ENCODE measurements at places on chromosomes 1 and 21.

GRCh38 chr1:70583522-70583921 is 172.5 kb downstream of the CTH start:
- no peak overlapping the region for H3K4me3 ChIP-seq
- H3K27ac ChIP-seq, result no peak overlapping the region
- H3K4me1 ChIP-seq, result no peaks in the 10 kb centered on the region
- H3K36me3 ChIP-seq, result no peaks in the 10 kb centered on the region
- H3K27me3 ChIP-seq, result no peaks in the 10 kb centered on the region
- no peak for DNase-seq

DNA sequence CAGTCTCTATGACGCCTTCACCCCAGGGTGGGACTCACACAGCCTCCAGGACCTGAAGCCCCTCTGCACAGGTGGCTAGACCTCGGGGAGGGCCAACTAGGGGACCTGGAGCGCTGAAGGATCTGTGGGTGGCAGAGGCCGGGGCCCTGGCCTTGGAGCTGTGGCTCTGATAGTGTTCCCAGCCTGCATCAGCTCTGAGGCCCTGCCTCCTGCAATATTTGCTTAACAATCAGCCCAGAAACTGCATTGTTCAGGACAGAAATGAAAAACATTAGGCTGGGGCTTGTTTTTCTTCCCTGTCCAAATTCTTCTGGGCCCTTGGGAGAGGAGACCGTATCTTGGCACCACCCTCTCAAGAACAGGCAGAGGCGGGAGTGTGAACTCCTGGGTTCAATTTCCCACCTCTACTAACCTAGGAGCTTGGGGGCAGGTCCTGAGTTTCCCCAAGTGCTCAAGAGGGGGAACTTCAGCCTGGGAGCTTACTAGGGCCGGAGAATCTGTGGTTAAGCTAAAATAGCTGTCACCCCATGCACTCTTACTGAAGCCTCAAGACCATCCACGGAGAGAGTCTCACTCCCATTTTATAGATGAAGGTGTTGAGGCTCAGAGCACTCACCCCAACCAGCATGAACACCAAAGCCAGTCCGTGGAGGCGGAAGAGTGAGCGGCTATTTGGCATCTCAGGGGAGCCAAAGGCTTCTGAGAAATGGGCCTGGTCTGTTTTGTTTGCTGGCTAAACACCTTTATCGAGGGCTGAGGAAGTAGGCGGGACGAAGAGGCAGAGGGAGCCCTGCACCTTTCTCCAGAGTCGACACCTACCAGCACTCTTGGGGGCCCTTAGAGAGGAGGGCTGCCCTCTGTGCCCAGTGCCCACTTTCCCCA is 18.8 kb upstream of the CASZ1 start:
- H3K27ac ChIP-seq, result no peak overlapping the region
- peaks cover 38% of the 10 kb centered on the region for H3K27me3 ChIP-seq
- H3K4me3 ChIP-seq, result no peak overlapping the region
- no peaks in the 10 kb centered on the region for H3K4me1 ChIP-seq

DNA sequence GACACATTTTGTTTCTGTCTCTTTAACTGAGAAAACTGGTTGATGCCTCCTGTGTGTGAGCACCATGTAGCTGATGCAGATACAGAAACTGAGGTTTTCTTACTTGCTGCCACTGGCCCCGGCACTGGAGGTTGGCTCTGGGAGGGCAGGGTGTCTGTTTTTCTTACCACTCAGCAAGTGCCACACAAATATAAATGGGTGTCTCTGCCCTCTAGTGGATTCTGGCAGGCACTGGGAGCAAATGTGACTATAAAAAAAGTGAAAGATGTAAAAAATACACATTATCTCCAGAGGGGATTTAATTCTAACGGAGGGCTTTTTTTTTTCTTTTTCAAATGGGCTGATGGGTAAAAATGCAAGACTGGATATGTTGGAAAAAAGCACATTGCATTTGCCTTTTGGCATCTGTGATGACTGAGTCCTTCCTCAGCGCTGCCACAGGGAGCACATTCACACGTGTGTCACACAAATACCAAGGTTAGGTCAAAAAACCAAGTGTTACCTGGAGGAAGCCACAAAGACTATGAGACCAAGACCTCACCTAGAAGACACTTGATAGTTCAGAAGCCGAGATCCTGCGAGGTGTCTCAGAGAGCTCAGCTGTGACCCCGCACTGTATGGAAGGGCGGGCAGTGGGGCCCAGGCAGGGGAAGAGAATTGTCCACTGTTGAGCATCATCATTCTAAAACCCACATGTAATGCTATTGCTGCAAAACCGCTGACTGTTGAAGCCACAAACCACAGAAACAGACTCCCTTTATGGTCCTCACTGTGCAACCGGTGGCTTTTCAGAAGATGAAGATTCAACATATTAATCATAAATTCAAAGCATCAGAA is 18.9 kb downstream of the PGBD2 start:
- H3K27me3 ChIP-seq, result no peaks in the 10 kb centered on the region
- no peak overlapping the region for H3K27ac ChIP-seq
- no peak overlapping the region for H3K4me3 ChIP-seq
- no peaks in the 10 kb centered on the region for H3K4me1 ChIP-seq

GRCh38 chr1:199273837-199274379 is 635.1 kb downstream of the PTPRC start:
- no peaks in the 10 kb centered on the region for H3K36me3 ChIP-seq
- no peak overlapping the region for H3K4me3 ChIP-seq
- no peaks in the 10 kb centered on the region for H3K27me3 ChIP-seq
- H3K4me1 ChIP-seq, result no peaks in the 10 kb centered on the region
- no peak overlapping the region for H3K27ac ChIP-seq

- no peaks in the 10 kb centered on the region for H3K4me1 ChIP-seq
- no peak within 1 kb of the TSS for H3K4me3 ChIP-seq
- H3K27ac ChIP-seq, result no peak within 1 kb of the TSS
- no peak for DNase-seq
- no peaks in the 10 kb centered on the region for H3K27me3 ChIP-seq
These were observed at the start of gene OR2M7 for GRCh38 chr1:248324468-248324867. OR2M7 (minus strand) TSS chr1:248324568; CDS start chr1:248324568, 0 bp downstream.

DNA sequence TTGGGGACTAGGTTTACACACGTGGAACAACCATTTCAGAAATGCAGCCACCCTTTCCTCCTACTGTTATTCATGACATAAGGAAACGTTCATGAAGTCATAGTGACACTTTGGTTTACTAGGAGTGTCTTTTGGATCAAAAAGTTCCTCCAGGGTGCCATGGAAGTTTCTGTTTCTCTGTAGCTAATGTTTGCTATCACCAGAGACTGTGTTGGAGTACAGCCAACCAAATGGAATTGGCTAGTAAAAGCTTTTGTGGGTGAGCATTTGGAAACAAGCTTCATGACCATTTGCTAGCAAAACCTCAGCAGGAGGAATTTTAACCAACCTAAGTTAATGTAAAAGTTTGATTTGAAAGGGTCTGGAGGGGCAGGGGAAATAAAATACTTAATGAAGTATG is 43.9 kb upstream of the ADGRL2 start:
- no peaks in the 10 kb centered on the region for H3K36me3 ChIP-seq
- DNase-seq, result no peak
- H3K4me1 ChIP-seq, result no peaks in the 10 kb centered on the region
- H3K4me3 ChIP-seq, result no peak overlapping the region
- H3K27me3 ChIP-seq, result no peaks in the 10 kb centered on the region

DNA sequence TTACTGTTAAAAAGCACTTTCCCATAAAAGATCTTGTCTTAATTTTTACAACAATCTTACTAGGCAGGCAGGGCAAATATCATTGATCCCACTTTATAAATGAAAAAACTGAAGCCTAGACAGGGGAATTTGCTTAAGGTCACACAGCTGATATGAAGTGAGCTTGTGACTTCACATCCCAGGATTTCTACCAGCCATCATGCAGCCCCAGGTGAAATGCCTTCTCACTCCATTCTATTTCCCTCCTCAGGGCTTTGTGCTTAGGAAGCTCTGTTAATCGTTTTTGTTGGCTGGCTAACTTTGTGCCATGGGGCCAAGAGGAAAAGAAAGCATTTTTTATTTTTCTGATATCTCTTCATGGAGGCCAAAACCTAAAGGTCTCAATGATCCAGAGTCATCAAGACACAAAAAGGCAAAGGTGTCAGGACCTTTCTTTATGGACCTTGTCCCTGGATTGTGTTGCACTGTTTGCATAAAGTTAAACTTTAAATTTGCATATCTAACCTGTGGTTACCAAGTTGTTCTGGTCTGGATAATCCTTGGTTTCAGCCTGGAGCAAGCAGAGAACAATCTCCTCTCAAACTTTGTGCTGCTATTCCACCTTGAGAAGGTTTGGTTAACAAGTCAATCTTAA is 44.8 kb upstream of the ZNF326 start:
- H3K4me1 ChIP-seq, result no peaks in the 10 kb centered on the region
- H3K36me3 ChIP-seq, result no peaks in the 10 kb centered on the region
- H3K27ac ChIP-seq, result no peak overlapping the region
- DNase-seq, result no peak

- no peak overlapping the region for H3K4me3 ChIP-seq
- H3K27me3 ChIP-seq, result no peaks in the 10 kb centered on the region
- H3K27ac ChIP-seq, result no peak overlapping the region
- H3K36me3 ChIP-seq, result no peaks in the 10 kb centered on the region
These were observed 115.6 kb downstream of the PGBD5 start for GRCh38 chr1:230310381-230311163.

DNA sequence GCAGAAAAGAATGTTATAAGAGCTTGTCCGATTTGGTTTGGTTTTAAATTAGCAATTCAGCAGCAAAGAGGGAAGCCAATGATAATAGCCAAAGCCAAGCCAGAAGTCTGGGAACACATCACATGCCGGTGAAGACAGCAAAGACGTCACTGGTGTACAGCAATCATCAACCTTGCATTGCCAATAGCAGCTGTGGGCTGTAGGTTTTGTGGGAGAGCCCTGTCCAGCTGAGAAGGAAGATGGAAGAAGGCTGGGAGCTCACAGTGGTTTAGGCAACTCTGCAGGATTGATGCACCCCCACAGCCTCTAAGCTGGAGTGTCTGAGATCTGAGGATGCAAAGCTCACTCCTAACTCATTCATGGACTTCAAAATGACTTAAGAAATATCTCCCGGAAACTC is 338.7 kb downstream of the SIPA1L2 start:
- H3K27me3 ChIP-seq, result no peaks in the 10 kb centered on the region
- H3K4me1 ChIP-seq, result no peaks in the 10 kb centered on the region
- no peak overlapping the region for H3K4me3 ChIP-seq
- no peak for DNase-seq
- H3K27ac ChIP-seq, result no peak overlapping the region

GRCh38 chr1:232705815-232706575 is 76.1 kb upstream of the SIPA1L2 start:
- H3K27ac ChIP-seq, result no peak overlapping the region
- H3K4me1 ChIP-seq, result no peaks in the 10 kb centered on the region

DNA sequence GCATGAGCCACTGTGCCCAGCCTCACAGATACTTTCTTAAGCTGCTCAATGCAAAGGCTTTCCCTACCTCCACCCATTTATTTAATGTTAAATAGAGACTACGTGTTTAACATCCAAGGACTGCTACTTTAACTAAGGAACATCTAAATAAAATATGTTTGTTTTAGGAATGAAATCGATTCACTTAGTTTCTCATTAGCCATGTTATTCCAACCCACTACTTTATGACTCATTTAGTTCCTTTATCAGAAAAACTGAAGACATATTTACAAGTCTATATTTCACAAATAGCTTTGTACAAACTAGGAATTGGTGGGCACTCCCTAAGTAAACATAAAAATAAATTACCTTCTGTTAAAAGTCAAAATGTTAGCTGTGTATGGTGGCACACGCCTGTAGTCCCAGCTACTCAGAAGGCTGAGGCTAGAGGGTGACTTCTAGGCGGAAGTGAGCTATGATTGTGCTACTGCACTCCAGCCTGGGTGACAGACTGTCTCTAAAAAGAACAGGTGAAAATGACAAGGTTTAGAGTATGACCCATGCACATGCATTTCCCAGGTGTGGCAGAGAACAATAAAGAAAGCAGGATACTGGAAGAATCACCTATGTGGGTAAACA is 39.9 kb upstream of the AK4 start:
- H3K4me3 ChIP-seq, result no peak overlapping the region
- no peaks in the 10 kb centered on the region for H3K27me3 ChIP-seq
- no peak overlapping the region for H3K27ac ChIP-seq
- H3K4me1 ChIP-seq, result no peaks in the 10 kb centered on the region
- no peak for DNase-seq

DNA sequence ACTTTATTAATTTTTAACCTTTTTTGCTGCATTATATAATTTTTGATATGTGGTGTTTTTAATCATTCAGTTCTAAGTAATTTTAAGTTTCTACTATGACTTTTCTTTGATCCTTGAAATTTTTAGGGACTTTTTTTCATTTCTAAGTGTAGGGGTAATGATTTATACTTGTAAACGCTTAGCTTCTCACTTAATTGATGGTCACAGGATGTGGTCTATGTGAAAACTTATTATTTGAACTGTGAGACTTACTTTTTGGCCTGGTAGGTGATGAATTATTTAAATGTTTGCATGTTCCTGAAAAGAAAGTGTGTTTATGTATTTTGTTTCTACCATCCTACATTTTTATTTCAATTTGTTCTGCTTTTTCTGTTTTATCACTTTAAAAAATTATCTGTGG is 17.2 kb downstream of the ALPL start:
- no peak overlapping the region for H3K27ac ChIP-seq
- H3K36me3 ChIP-seq, result no peaks in the 10 kb centered on the region
- no peak for DNase-seq
- no peaks in the 10 kb centered on the region for H3K4me1 ChIP-seq

GRCh38 chr21:41170442-41170841 is 2.5 kb downstream of the BACE2 start:
- DNase-seq, result no peak
- peak overlapping the region; percentile 94 for H3K4me3 ChIP-seq
- H3K27ac ChIP-seq, result peak overlapping the region; percentile 99
- H3K36me3 ChIP-seq, result no peaks in the 10 kb centered on the region
- no peaks in the 10 kb centered on the region for H3K27me3 ChIP-seq

- no peak overlapping the region for H3K27ac ChIP-seq
- no peaks in the 10 kb centered on the region for H3K36me3 ChIP-seq
- no peak for DNase-seq
- no peaks in the 10 kb centered on the region for H3K27me3 ChIP-seq
These were observed 1442.6 kb upstream of the B3GALT2 start for GRCh38 chr1:194629011-194629410.

DNA sequence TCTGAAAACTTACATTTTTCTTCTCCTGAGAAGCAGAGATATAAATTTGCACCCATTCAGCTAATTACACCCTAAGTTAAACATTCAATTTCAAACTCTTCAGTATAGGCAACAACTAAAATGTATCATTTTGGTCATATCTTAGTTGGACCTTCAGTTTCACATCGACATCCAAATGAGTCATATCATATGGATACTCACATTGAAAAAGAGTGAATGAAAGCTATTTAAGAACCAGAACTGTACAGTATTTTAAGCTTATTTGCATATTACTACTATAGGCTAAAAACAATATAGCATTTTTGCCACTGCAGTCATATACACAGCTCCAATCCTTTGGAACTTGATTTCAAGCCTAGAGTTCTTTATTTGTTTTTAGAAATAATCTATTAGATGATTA is 33.6 kb downstream of the USP25 start:
- H3K36me3 ChIP-seq, result no peaks in the 10 kb centered on the region
- H3K4me1 ChIP-seq, result no peaks in the 10 kb centered on the region
- H3K4me3 ChIP-seq, result no peak overlapping the region
- DNase-seq, result no peak
- no peak overlapping the region for H3K27ac ChIP-seq

- no peaks in the 10 kb centered on the region for H3K27me3 ChIP-seq
- no peak overlapping the region for H3K4me3 ChIP-seq
- H3K36me3 ChIP-seq, result peaks cover 72% of the 10 kb centered on the region
- no peaks in the 10 kb centered on the region for H3K4me1 ChIP-seq
These were observed 55.0 kb upstream of the RIPK4 start for GRCh38 chr21:41821756-41822431.
